H1 (cell line): ENCODE measurements at places on chromosomes 7 and 10. TPM values are rescaled to one million over a fixed set of nuclear protein-coding genes. Genes with fewer than 3 reads are reported as not detected.

The ZNF775 gene
- total RNA-seq = 21.5 and 24.9 TPM in 2 replicates

The ZFAND2A gene
- total RNA-seq = 15.5 and 16.6 TPM in 2 replicates

The CCDC146 gene
- total RNA-seq = 0.63 and 2.4 TPM in 2 replicates

The KCNMA1 gene
- 9.5 and 11.1 TPM in 2 replicates for total RNA-seq

The POU6F2 gene
- 1.6 and 2.0 TPM in 2 replicates for total RNA-seq

The FOXI2 gene
- 1.0 and 1.4 TPM in 2 replicates for total RNA-seq

The CYP3A4 gene
- not detected in 2 replicates for total RNA-seq

The FAM149B1 gene
- 16.8 TPM in 2 replicates for total RNA-seq

The THNSL1 gene
- total RNA-seq = 3.1 and 3.6 TPM in 2 replicates

The RPP38 gene
- total RNA-seq = 21.9 and 23.3 TPM in 2 replicates

The ZNF679 gene
- not detected in 2 replicates for total RNA-seq

The LRGUK gene
- total RNA-seq = 2.4 and 3.6 TPM in 2 replicates

- no peaks in the 10 kb centered on the region for H3K4me1 ChIP-seq
- no peak for DNase-seq
- H3K36me3 ChIP-seq = no peaks in the 10 kb centered on the region
- H3K4me3 ChIP-seq = no peak overlapping the region
- no peak overlapping the region for H3K27ac ChIP-seq
These were observed 140.1 kb downstream of the PLXNA4 start for GRCh38 chr7:132436121-132436520.

- no peaks in the 10 kb centered on the region for H3K27me3 ChIP-seq
- DNase-seq = no peak
- H3K4me3 ChIP-seq = no peak overlapping the region
- H3K36me3 ChIP-seq = no peaks in the 10 kb centered on the region
- H3K4me1 ChIP-seq = no peaks in the 10 kb centered on the region
- no peak overlapping the region for H3K27ac ChIP-seq
These were observed 333.1 kb downstream of the CXCL12 start for GRCh38 chr10:44051584-44052385.

DNA sequence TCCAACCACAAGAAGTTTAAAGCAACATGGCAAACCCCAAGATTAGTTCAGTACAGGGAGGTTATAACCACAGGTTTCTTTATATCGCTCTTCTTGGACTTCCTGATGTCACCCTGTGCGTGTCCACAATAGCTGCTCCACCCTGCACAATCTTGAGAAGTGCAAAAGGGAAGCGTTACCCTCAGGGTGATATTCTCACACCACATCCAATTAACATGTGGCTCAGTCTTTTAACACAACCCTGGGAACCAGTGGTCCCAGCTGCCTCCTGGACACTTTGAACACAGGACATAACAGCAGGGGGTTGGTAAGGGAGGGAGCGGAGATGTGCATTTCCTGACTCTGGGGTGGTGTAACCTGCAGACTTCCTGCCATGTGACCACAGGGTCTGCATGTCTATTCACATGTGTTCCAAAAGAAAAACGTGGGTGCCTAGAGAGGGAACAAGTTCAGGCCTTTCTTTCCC is 64.6 kb downstream of the GSAP start:
- no peaks in the 10 kb centered on the region for H3K36me3 ChIP-seq
- H3K27me3 ChIP-seq = no peaks in the 10 kb centered on the region
- peaks cover 8% of the 10 kb centered on the region for H3K4me1 ChIP-seq
- no peak for DNase-seq
- H3K4me3 ChIP-seq = no peak overlapping the region
- H3K27ac ChIP-seq = no peak overlapping the region

DNA sequence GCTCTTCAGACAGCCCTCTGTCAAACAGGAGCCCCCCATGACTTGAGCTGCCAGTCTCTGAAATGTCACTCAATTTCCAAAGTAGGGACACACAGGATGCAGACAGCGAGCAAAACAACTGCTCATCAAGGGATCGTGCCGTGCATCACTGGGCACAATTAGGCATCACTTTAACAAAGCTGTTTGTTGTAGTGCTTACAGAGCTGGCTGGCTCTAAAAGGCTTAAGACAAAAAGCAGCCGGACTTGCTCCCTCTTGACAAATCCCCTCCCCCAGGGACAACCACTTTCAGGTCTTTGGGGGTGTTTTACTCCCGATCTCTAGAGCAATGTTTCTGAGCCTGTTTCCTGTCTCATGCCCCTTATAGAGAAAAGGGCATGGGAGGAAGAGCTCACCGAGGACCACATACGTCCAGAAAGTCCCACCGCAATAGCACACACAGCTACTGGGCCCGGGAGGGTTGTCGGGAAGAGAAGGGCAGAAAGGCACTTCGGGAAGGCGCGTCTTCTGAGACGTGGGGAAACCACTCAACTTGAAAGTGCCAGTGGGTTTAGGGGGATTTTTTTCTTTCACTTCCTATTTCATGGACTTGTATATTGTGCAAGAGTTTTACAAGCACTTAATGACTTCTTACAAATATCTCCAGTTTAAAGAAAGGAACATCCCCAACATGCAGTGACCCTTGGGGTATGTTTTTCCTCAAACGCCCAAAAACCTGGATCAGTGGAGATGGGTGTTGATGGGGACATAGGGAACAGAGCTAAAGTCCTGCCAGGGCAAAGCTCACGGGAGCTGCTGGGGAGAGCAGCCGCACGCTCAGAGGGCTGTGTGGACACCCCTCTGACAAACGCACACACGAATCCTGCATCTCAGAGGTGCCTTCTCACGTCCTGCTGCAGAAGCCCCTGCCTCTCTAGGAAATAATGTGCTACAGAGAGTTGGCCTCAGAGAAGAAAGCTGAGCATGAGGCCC is 27.1 kb downstream of the LRRC20 start:
- no peak overlapping the region for H3K27ac ChIP-seq
- no peak overlapping the region for H3K4me3 ChIP-seq
- H3K4me1 ChIP-seq = no peaks in the 10 kb centered on the region

DNA sequence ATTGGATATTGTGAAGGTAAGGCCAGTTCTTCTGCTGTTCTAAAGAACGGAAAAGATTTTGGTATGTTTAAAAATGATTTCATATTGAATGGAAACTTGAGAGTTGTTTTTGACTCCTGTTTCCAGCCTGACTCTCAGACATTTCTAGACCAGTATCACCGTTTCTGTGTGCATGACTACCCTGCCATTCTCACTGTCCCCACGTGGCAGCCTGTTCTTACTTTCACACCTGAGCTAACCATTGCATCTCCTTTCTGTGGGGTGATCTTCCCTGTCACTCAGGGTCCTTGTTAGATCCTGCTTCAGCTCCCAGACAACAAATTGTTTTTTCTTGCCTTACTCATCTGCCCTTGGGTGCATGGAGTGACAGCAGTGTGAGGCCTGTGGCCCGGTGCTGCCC is 38.9 kb downstream of the GLRX3 start:
- no peak overlapping the region for H3K4me3 ChIP-seq
- no peaks in the 10 kb centered on the region for H3K4me1 ChIP-seq
- no peaks in the 10 kb centered on the region for H3K27me3 ChIP-seq
- peaks cover 5% of the 10 kb centered on the region for H3K36me3 ChIP-seq

GRCh38 chr7:29341156-29341555 is 146.6 kb downstream of the CHN2 start:
- H3K27me3 ChIP-seq = no peaks in the 10 kb centered on the region
- H3K36me3 ChIP-seq = no peaks in the 10 kb centered on the region
- DNase-seq = no peak
- no peak overlapping the region for H3K27ac ChIP-seq
- H3K4me3 ChIP-seq = no peak overlapping the region

GRCh38 chr7:17103984-17104383 is 194.5 kb upstream of the AHR start:
- H3K4me3 ChIP-seq = no peak overlapping the region
- DNase-seq = no peak
- no peak overlapping the region for H3K27ac ChIP-seq
- H3K27me3 ChIP-seq = no peaks in the 10 kb centered on the region

GRCh38 chr10:79304479-79305087 is 42.7 kb upstream of the PPIF start:
- no peaks in the 10 kb centered on the region for H3K27me3 ChIP-seq
- H3K4me1 ChIP-seq = no peaks in the 10 kb centered on the region
- no peak for DNase-seq
- H3K4me3 ChIP-seq = no peak overlapping the region

- no peaks in the 10 kb centered on the region for H3K36me3 ChIP-seq
- no peaks in the 10 kb centered on the region for H3K27me3 ChIP-seq
- DNase-seq = no peak
- no peak overlapping the region for H3K4me3 ChIP-seq
These were observed 37.5 kb upstream of the EGR2 start for GRCh38 chr10:62853710-62854109.

GRCh38 chr7:129367700-129368388 is 66.4 kb upstream of the STRIP2 start:
- no peaks in the 10 kb centered on the region for H3K27me3 ChIP-seq
- H3K27ac ChIP-seq = no peak overlapping the region
- DNase-seq = peak; percentile 69
- H3K36me3 ChIP-seq = no peaks in the 10 kb centered on the region; the same call in 1 of the 2 replicates

- H3K4me1 ChIP-seq = no peaks in the 10 kb centered on the region
- H3K27me3 ChIP-seq = no peaks in the 10 kb centered on the region
- H3K27ac ChIP-seq = no peak overlapping the region
- H3K4me3 ChIP-seq = no peak overlapping the region
These were observed 78.6 kb upstream of the ARMC3 start for GRCh38 chr10:22849077-22849805.

GRCh38 chr10:938941-939678 is 7.6 kb upstream of the LARP4B start:
- H3K4me3 ChIP-seq = no peak overlapping the region
- H3K27me3 ChIP-seq = no peaks in the 10 kb centered on the region
- H3K36me3 ChIP-seq = no peaks in the 10 kb centered on the region

DNA sequence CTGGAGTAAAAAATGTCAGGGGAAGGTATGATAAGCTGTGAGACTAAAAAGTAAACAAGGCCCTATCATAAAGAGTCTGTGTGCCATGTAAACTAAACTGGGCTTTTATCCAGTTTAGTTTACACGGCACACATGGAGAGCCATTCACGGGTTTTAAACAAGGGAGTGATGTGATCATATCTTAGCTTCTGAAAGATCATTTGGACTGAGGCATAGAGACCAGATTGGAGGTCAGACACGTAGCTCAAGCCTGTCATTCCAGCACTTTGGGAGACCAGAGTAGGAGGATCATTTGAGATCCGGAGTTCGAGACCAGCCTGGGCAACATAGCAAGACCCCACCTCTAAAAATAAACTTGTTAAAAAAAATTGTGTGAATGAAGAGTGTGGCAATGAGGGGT is 50.1 kb downstream of the SKIDA1 start:
- no peak overlapping the region for H3K4me3 ChIP-seq
- no peak overlapping the region for H3K27ac ChIP-seq
- H3K36me3 ChIP-seq = no peaks in the 10 kb centered on the region
- peaks cover 3% of the 10 kb centered on the region; the same call in 1 of the 2 replicates for H3K4me1 ChIP-seq
- no peak for DNase-seq
- no peaks in the 10 kb centered on the region for H3K27me3 ChIP-seq
